ENCODE measurements at places on chromosomes 5 and 9. TPM values are rescaled to one million over a fixed set of nuclear protein-coding genes. Genes with fewer than 3 reads are reported as not detected.
A peak's percentile ranks its signal among the peaks of the same experiment; 100 is the strongest.

The CD274 gene
- total RNA-seq, result not detected

The NR5A1 gene
- total RNA-seq, result 0.21 TPM

The POLR1E gene
- 45.5 TPM for total RNA-seq

The TXNDC8 gene
- not detected for total RNA-seq

The FCN2 gene
- not detected for total RNA-seq

The DAB2 gene
- 8.4 TPM for total RNA-seq

The AQP3 gene
- 3.8 TPM for total RNA-seq

The DMRT3 gene
- not detected for total RNA-seq

The TMEM215 gene
- 1.2 TPM for total RNA-seq

The ARL14EPL gene
- not detected for total RNA-seq

The PDE8B gene
- total RNA-seq, result 0.54 TPM

The NTNG2 gene
- total RNA-seq, result 0.39 TPM

The CDK5RAP2 gene
- 74.1 TPM for total RNA-seq

DNA sequence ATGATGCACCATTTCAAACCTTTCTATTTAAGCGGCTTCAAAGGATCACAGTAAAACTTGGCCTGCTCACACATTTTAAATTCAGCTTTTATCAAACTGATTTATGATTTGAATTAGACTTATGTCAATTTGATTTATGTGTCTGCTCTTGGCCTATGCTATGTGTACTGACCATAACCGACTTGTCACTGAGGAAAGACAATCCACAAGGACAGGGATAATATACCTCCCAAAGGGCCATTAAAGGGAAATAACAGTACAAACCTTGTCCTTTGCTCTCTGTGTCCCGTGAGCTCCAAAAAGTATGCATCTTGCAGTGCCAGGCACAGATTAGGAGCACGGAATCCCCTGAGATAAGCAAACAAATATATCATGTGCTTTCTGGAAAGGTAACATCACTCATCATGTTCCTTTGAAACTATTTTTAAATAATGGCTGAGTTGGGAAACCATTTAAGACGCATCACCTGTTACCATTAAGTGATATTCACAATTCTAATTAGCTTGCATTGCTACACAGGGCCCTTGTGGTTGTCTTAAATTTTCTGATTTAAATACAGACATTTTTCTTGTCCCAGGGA, 31.9 kb upstream of the FTMT start:
- DNase-seq, result no peak

DNA sequence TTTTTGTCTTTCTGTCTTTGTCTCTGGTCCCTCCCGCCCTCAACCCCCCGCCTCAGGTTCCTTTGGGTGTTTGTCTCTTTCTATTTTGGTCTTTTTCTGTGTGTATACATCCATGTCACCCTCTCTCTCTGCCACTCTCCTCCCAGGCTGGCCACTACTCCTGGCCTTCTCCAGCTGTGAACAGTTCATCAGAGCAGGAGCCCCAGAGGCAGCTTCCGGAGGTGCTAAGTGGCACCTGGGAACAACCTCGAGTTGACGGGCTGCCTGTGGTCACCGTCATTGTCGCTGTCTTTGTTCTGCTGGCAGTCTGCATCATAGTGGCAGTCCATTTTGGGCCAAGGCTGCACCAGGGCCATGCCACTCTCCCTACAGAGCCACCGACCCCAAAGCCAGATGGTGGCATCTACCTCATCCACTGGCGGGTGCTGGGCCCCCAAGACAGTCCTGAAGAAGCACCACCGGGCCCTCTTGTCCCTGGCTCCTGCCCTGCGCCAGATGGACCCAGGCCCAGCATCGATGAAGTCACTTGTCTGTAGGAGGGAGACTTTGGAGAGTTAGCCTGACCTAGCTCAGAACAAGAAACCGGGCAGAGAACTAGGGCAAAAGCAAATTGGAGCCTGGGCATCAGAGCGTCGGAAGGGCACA, 1.7 kb downstream of the SMIM33 start:
- DNase-seq, result no peak

- DNase-seq, result no peak
These were observed 37.4 kb downstream of the FOXI1 start for GRCh38 chr5:170143091-170143490.

GRCh38 chr9:2158111-2158610, 143.0 kb downstream of the SMARCA2 start:
- DNase-seq, result peak; percentile 76

DNA sequence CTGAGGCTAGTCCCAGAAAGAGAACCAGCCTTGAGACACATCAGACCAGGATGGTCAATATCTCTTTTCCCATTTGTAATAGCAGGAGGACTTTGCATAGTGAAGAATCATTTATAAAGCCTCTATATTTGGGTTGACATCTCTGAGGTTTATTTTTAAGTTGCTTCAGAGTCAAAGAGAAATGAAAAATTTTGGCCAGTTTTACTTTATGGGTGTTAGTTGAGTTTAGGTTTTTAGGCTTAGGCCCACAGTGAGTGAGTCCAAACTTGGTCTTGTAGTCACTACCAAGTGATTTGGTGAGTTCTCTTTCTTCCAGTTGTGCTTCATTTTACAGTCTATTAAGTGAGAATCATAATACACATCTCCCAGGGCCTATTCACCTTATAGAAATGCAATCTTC, 5.3 kb upstream of the MEF2C start:
- DNase-seq, result no peak

DNA sequence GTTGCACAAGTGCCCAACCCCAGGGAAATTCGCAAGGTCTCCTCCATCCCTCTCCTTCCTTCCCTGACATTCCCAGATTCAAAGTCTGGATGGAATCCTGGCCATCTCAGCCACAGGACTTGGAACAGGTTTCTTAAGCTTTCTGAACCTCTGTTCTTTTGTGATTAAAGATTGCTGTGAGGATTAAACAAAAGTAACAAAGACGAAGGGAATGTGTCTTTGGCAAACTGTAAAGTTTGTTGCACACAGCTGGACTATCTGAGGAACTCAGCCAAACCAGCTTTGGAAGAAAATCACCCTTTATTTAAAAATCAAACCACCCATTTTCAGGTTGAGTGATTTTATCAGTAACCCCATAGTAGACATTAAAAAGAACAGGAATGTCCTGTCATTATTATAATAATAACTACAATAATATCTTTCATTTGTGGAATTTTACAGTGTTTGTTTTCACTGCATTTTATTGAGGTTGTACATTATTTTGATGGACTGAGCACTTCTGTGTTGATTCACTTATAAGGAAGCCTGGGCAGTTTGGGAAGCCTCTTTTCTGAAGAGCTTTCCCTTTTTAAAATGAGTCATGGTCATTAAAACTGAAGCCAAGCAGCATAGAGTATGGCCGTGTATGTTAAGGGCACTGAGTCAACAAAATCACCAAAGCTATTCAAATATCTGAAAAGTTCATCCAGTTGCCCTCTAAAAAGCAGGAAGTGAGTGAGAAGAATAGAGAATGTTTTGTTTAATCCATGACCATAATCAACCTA, 310.2 kb downstream of the AGTPBP1 start:
- no peak for DNase-seq

DNA sequence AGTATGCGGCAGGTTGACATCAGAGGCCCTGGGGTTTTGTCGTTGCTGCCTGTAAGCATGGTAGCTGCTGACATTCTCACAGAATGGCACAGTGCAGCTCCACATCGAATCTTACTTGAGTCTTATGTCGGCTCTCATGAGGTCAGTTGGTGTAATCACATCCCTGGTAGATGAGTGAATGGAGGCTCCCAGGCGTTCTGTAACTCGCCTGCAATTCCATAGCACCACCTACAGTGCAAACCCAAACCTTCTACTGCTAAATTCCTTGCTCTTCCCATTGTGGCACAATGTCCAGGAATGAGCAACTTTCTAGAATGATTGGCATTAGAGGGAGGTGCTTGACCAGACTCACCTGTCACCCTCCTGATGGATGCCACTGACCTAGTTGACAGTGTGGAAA, 578.4 kb downstream of the CCDC171 start:
- DNase-seq, result peak; percentile 56

- DNase-seq, result no peak
These were observed 184.7 kb downstream of the AOPEP start for GRCh38 chr9:94911211-94911610.

GRCh38 chr9:105244003-105244733, at the start of gene SLC44A1:
SLC44A1 (plus strand) TSS chr9:105244651; CDS start chr9:105244869, 218 bp downstream.
- peak; percentile 92 for DNase-seq

GRCh38 chr9:126490871-126491567, 122.7 kb upstream of the LMX1B start:
- peak; percentile 78 for DNase-seq

- DNase-seq, result no peak
These were observed 121.1 kb downstream of the BOD1 start for GRCh38 chr5:173495225-173495904.

DNA sequence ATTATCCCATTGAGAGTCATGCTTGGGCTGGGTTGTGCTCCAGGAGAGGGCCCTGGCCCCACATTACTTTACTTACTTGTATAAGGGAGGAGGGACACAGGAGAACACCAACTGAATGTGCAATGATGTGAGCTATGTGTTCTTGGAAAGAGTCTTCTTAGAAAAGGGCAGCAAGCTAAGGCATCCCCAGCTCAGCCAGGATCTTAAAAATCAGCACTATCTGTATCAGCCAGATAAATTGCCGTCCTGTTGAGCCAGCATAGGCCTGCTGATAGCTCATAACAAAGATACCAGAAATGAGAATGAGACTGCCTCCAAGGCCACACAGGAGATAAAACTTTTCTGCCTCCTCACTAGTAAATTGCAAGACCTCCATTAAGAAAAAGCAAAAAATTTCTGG, 357.5 kb downstream of the CAAP1 start:
- no peak for DNase-seq

GRCh38 chr5:106860398-106861044, 810.2 kb downstream of the EFNA5 start:
- no peak for DNase-seq

DNA sequence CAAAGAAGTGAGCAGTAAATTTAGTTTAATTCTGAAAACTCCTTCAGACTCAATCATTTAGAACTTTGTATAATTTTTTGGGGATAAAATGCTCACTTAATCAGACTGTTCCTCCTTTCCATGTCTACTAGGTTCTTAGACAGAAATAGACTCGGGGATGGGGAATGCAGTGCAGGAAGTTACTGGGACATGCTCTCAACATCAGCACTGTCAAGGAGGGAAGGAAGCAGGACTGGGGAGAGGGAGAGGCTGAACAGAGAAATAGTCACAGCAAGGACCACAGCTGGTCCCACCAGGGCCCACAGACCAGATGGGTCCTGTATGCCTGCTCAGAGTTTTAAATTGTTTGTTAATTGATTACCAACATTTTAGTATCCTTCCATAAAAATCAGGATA, 310.1 kb upstream of the MSX2 start:
- DNase-seq, result no peak

DNA sequence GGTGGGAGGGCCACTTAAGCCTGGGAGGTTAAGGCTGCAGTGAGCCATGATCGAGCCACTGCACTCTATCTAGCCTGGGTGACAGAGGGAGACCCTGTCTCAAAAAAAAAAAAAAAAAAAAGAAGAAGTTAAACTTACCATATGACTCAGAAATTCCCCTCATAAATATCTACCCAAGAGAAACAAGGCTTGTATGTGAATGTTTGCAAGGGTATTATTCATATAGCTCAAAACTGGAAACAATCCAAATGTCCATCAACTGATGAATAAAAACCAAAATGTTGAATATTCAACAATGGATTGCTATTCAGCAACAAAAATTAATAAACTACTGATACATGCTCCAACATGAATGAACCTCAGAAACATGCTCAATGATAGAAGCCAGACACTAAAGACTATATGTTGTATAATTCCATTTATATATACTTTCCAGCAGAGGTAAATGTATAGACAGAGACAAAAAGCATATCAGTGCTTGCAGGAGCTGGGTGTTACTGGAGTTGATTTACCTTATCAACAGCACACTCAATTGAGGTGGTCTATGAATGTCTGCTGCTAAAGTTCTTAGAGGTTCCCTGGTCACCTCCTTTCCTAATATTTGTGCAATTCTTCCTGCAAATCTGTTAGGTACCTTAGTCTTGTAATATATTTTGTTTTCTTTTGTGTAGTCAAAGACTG, 5.3 kb upstream of the SREK1 start:
- no peak for DNase-seq

- DNase-seq, result no peak
These were observed 63.7 kb upstream of the CCDC112 start for GRCh38 chr5:115360046-115360685.

- DNase-seq, result peak; percentile 5
These were observed 536.9 kb upstream of the WWC1 start for GRCh38 chr5:167754501-167755021.

- peak; percentile 95 for DNase-seq
These were observed 29.3 kb downstream of the CDHR2 start for GRCh38 chr5:176578391-176578808.

GRCh38 chr9:83656032-83656680, 33.2 kb downstream of the IDNK start:
- no peak for DNase-seq

- DNase-seq, result no peak
These were observed 16.2 kb downstream of the CLINT1 start for GRCh38 chr5:157842787-157843186.

GRCh38 chr9:79382458-79382857, 189.3 kb upstream of the TLE4 start:
- no peak for DNase-seq

GRCh38 chr5:40431734-40432133, 248.0 kb upstream of the PTGER4 start:
- no peak for DNase-seq

DNA sequence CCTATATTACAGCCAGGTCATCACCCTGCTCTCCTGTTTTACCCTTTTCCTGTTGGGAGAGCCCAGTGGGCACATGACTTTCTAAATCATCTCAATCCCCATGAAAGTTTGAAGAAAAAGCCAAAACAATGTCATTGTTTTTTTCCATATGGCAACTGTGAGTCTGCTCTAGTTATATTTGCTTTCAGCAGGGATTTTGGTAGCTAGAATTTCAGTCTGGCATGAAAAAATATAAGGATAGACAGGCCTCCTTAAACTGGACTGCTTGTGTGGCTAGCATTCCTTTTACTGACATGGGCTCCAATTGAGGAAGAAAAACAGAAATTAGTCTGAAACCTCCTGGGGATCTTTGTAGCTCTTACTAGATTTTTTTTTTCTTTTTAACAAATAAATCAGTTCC, 25.6 kb downstream of the MOCS2 start:
- no peak for DNase-seq

DNA sequence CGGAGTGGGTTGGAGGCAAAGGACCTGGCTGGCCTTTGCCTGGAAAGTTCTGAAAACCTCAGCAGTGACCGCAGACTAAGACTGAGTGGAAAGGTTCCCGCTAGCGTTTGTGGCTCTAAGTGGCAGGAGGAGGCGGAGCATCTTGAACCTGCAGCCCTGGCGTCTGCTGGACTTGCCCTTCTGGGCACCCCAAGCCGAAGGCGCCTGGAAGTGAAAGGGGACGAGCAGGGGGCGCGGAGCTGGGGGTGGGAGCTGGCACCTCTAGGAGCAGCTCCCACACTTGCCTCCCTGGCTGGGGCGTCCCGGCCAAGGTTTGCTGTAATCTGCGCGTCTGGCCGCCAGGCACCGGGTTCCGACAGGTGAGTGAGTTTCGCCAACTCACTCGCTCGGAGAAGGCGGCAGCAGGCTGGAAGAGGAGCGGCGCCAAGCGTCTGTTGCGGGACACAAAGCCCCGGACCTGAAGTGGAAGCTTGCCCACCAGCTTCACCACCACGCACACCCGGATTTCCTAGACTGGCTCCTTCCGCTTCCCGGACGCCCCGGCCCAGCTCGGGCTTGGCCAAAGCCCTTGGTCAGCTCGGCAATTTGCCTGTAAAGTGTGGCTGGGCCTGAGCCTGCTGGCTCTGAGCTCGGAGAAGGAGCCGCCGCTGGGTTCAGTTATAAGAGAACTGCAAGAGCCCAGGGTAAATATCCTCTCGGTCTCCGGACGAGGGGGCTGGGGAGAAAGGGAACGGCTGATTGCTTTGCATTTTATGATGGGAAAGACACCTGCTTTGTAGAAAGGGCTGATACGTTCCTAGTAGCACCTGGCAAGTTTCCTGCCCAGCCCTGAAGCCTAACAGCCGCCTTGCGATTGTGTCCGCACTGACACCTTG, at the start of gene GNA14:
GNA14 (minus strand) TSS at position 89 of the 875 bp plus-strand sequence. CDS start 529 bp downstream, outside the sequence.
- DNase-seq, result peak; percentile 81

All from GM23338 (cell line).